T-helper 2 cell (primary cell): ENCODE measurements at places on chromosomes 16 and 17.

DNA sequence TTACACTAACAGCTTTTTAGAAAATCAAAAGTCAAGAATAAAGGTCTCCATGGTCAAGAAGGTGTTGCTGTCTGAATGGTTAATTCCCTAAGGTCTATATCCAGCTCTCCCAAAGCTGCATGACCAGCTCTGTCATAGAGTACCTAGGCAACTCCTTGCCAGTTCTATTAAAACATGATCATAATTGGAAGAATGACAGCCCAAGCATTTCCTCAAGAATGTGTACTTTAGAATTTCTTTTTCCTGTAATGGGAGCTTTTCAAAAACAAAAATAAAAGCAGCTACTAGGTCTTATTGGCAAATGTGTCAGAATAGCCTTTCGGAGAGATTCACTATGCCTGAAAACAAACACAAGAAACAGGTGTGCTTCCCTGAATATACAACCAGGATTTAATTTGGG, 7.9 kb downstream of the SPOP start:
- DNase-seq: no peak

DNA sequence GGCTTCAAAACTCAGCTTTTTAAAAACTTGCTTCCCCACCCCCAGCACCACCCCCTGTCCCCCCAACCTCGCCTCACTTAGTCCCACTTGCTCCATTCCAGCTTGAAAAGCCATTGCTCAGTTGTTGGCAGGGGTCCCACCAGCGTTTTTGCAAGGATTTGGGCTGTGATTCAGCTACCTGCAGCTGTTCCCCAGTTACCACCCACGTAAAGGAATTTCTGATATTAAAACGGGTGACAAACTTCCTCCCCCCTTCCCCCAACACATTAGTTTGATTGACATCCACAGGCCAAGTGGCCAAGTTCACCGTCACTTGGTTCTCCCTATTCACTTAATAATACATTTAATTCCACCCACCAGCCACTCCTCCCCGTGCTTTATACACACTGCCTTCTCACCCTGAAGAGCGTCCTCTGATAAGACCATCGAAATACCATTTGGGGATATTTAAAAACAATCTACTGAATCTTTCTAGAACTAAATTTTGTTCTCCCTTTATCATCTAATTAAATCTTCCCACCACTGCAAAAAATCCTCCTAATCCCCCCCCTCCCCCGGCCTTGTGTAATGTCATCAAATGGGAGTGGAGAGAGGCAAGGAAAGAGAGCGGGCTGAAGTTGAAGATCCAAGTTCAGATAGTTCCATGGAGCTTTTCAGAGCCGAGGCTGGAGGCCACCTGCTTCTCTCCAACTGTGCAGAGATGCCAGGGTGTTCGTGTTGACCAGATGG, 55.1 kb downstream of the SOX9 start:
- no peak for DNase-seq

GRCh38 chr16:9231039-9231438, 139.6 kb downstream of the HAPSTR1 start:
- no peak for DNase-seq

- peak; percentile 24 for DNase-seq
These were observed 25.5 kb downstream of the COPZ2 start for GRCh38 chr17:48012151-48012520.

GRCh38 chr17:10879190-10879836, 41.4 kb upstream of the PIRT start:
- DNase-seq: no peak

DNA sequence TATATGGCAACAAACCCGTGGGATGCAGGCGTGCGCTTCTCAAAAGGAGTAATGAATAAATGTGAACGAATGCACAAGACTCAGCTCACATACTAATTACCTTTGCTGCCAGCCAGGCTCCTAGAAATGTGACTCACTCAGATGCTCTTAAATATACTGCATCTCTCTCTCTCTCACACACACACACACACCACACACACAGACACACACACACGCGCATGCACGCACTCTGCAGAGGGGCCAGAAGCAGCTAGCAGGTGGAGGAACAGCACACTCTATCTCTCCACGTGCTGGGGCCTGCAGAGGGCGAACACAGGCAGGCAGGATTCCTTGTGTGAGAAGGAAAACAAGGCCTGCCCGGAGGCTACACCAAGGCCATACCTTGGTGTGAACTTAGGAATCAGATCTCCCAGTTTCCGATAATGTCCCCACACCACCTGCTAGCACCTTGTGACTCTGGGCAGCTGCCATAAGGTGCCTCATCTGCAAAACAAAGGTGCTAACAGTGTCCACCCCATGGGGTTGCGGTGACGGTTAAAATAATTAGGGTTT, 5.3 kb downstream of the GPRC5B start:
- DNase-seq: no peak

- no peak for DNase-seq
These were observed 14.2 kb upstream of the MARCHF10 start for GRCh38 chr17:62822080-62822904.

GRCh38 chr17:17114592-17115225, 72.5 kb downstream of the MPRIP start:
- no peak for DNase-seq

DNA sequence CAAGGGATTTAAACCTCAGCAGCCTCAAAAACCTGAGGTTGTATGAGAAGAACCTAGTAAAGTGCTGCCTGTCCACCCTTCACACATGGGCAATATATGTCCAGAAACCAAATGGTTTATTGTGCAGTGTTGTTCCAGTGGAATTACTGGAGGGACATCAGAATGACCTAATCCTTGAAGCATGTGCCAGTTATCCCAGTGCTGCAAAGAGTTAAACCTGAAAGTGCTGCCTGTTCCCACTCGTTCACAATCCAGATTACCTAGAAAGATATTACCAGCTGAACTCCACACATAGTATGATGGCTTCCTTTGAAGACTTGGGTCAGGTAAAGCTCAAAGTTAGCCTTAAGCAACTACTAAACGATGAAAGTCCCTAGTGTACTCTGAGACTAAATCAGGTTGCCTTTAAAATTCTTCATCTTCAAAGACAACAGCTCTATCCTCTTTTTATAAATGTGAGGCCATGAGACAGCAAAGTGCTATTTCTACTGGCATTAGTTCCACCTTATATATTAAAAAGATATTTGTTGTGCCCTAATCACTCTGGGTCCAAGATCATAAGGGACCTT, 133.1 kb downstream of the SNX11 start:
- no peak for DNase-seq

DNA sequence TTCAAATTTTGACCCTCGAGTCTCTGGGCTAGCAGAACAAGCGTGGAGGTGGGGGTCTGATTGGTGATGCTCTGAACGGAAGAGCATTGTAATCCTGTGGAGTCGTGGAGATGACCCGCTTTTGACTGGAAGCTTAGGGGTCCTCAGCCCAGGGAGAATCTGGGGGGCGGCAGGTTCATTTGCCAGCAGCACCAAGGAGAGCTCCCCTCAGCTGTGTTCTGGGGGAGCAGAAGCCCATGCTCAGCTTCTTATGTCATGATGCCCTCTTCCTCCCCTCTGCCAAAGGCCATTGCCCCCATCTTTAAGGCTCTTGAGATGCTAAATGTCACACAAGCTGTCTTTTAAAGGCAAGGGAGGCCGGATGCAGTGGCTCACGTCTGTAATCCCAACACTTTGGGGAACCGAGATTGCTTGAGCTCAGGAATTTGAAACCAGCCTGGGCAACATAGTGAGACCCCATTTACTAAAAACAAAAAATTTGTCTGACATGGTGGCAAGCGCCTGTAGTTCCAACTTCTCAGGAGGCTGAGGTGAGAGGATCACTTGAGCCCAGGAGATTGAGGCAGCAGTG, 19.3 kb downstream of the LDHD start:
- DNase-seq: no peak

- no peak for DNase-seq
These were observed 845.2 kb downstream of the CDH11 start for GRCh38 chr16:64276646-64277045.

DNA sequence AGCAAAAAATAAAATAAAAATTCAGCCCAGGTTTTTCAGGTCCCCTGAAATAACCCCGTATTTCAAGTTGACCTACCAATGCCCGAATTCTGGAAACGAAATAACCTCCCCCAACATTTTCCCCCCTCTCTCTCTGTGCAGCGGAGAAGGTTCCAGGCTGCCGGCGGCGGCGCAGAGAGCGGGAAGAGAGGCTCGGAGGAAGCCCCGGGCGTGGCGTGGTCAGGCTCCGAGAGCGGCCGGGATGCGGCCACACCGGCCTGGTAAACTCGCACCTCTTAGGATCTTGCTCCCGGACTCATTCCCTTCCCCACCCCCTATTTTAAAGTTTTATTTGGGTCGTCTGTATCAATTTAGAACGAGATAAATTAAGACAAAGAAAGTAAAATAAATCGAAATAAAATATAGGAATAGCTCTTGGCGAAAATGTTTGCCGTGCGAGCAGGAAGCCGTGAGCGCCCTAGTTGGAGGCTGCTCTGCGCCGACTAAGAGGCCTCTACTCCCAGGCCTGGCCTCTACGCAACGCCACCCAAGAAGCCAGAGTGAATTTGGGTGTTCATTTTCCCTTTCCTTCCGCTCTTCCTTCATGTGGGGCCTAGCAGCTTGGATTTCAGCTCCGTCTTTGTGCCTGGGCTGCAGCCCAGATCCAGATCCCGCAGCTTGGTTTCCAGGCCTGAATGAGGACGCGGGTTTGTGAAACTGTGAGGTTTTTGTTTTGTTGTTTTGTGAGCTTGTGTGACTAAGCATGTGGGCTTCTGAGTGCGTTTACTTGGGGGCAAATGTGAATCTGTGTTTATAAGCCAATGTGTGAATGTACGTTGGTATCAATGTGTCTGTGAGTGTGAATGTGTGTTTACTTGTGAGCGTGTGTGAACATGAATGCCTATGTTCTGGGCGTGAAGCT, 1.5 kb upstream of the HOXB6 start:
- DNase-seq: no peak

GRCh38 chr17:63911657-63912100, 621 bp upstream of the CSHL1 start:
- peak; percentile 44 for DNase-seq

- DNase-seq: no peak
These were observed 28.5 kb upstream of the NACA2 start for GRCh38 chr17:61619493-61619892.

DNA sequence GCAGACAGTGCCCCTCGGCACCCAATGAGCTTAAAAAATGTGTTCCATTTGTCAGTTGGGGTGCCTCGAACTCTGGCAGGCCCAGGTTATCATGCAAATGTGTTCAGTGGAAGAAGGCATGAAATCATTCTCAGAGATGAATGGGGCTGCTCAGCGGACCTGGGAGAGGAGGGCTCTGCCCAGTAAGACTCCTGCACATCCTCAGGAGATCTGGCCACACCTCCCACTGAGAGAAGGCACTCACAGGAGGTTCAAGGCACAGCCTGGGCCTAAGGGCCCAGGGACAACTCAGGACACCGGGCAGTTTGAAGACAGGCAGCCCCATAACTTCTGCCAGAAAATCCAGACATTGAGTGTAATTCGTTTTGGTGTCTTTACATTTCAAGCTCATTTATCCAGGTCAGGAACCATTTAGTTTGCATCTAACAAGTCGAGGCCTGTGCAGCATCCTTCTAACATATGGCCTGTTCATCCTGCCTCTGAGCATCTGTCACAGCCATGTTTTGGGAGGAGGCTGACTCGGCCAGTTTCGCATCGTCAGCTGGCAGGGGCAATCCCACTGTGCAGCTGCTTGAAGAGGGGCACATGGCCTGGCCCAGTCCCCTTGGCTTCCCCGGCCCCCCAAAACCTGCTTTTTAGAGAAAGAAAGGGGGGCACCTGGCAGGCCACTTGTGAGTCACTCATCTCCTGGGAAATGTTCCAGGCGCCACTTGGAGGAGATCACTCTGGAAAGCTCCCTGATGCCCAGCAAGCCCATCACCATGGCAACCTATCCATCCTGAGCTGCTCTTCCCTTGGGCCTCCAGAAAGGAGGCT, 31.2 kb upstream of the BCAR1 start:
- no peak for DNase-seq

GRCh38 chr16:85750146-85750826, 610 bp downstream of the C16orf74 start:
- no peak for DNase-seq

DNA sequence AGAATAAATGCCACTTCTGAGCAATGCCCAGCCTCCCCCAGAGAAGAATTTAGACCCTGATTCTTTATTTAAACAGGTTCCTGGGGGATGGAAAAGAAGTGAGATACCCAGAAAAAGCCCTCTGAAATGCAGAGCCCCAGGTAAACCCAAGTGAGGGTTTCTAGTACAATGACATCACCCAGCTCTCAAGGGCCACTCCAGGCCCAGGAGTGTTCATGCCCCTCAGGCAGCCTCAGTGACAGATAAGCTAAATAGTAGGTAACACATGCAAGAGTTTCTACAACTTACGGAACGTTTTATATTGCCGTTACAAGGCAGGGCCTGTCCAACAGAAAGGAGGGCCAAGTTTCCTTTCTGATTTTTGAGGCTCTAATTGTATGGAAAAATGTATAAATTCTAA, 683.7 kb upstream of the SALL1 start:
- no peak for DNase-seq

DNA sequence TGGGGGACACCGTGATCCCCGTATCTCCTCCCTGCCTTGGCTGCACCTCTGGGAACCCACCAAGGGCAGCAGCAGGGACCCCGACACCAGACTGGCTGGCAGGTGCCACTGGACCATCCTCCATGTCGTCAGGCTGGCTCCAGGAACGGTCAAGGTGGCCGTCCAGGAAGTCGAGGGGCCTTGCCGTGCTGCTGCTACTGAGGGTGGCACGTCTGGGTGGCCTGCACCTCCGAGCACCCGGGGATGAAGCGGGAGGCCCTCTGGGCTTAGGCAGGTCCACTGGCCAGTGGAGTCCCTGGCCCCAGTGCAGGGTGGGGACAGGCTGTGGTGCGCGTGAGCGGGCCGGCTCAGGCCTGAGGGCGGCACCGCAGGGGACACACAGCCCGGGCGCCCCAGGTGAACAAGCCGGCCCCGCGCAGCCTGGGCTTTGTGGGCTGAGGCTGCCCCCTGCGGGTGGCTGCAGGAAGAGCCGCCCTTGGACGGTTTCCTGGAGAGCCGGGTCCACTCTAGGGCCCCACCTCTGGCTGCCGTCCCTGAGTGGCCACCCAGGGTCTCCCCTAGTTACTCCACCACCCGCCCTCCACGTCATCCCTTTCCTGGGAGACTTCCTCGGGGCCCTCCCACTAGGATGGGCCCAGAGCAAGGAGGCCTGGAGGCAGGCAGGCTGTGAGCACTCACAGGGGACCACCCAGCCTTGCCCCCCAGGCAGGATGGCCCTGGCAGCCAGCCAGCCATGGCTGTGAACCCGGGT, 42.8 kb upstream of the ZC3H18 start:
- DNase-seq: no peak

DNA sequence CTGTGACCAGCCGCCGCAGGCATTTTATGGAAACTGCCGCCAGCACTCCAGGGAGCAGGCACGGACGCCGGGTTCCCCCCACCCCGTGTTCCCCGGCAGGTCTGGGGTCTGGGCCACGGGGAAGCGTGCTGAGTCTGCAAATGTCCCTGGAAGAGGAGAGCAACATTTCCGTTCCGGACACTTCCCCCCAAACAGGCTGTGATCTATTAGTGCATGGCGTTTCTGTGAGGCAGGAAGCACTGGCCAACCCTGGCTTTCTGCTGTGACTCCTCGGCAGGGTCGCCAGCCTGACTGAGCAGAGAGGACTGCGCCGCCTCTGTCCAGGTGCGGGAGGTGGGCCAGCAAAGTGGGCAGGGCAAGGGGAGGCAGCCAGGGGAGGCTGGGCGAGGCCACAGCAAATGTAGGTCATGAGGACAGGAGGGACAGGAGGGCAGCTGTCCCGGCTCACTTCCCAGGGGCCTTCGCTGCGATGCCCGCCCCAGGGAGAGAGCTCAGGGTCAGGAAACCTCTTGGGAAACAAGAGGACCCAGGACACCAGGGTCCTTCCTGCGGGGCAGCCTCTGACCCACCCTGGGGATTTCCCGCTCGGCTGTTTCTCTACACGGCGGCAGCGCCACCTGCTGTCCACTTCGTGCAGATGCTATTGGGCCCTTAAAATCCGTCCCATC, 9.5 kb downstream of the FOXF1 start:
- DNase-seq: peak; percentile 41
